ENCODE measurements at places on chromosomes 6 and 20.

DNA sequence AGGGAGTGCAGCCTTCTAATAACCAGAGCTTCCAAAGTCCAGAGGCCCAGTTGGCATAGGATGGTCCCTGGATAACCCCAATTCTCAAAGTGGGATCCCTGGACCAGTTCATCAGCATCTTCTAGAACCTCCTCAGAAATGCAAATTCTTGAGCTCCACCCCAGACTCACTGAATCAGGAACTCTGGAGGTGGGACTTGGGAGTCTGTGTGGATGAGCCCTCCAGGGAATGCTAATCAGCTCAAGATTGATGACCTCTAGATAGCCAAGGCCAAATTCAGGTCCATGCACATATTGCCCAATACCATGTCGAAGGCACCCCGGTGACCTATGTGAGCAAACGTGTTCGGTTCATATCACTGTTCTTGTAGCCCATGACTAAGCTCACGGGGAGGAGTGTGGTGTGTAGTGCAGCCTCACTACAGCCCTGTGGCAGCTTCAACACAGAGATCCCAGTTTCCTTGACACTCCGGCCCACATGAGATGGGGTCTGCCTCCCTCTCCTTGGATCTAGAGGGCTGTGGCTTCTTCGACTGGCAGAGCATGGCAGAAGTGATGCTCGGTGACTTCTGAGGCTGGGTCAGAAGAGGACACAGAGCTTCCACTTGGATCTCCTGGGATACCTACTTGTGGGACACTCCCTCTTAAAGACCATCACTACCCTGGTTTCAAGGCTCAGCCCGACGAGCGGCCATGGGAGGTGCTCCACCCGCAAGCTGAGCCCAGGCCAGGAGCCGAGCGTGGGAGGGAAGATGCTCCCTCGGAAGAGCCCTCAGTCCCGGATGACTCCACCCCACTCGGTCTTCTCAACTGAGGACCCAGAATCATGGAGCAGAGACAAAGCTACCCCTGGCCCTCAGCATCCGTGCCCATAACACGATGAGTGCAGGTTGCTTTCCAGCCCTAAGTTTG, 151.1 kb upstream of the CST7 start:
- no peak for DNase-seq

- DNase-seq, result no peak
These were observed 54.9 kb upstream of the GPR31 start for GRCh38 chr6:167212713-167213005.

DNA sequence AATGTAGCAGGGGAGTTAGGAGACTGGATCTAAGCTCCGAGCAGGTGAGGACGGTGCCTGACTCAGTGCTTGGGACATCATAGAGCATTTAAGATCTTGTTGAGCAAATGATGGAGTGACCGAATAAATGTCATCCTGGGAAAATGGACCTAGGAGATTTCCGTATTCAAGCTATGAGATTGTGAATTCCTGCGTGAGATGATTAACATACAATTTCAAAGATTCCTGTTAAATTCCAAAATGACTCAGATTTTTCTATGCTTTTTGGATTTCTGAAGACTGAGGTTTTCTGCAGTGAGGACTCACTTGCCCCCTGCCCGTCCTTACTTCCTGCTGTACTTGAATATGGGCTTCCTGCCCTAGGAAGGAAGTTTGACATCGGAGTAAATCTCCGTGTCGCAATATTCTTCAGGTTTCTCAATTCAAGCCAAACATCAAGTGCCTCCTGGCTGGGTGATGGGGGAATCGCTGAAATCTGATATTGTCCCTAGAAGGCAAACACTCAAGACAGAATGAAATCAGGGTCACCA, 5.2 kb downstream of the SYTL3 start:
- DNase-seq, result no peak

DNA sequence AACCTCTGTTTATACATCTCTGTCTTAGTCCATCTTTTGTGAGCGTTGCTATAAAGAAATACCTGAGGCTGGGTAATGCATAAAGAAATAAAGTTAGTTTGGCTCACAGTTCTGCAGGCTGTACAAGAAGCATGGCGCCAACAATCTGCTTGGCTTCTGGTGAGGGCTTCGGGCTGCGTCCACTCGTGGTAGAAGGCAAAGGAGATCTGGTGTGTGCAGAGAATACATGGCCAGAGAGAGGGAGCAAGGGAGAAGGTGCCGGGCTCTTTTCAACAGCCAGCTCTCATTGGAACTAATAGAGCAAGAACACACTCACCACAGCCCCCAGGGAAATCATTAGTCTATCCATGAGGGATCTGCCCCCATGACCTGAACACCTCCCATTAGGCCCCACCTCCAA, 100.3 kb upstream of the SRSF6 start:
- no peak for DNase-seq

- no peak for DNase-seq
These were observed 3.8 kb downstream of the HSP90AB1 start for GRCh38 chr6:44250718-44251123.

DNA sequence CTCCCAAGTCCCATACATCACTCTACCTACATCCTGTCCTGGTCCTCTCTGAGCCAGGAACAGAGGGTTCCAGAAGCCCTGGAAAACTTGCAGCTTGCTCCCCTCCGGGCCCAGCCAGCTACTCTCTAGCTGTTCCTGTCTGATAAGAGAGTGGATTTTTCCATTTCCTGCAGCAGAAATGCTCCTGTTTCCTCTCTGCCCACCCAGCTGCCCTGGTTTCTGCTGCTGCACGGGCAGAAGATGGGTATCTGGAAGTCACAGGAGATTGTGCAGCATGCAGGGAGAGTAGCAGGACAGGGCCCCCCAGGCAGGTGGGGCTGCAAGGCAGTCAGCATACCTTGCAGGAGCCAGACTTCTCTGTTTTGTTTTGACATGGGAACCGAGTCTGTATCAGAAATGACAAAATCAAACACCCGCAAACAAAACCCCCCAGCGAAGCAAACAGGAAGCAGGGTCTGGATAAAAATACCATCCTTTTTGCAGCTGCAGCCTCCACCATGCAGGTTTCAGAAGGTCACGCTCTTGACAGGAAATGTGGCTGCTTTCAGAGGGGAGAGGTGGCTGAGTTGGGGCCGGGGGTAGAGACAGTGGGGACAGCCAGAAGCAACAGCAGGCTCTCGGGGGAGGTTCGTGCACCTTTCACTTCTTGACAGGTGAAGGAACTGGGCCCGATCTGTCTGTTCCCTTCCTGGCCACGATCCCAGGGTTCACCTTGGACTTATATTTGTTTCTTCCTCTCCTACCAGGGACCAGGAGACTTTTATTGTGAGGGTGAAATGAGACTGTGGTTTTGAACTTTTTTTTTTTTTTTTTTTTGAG, 50.8 kb upstream of the FAM83D start:
- peak; percentile 29 for DNase-seq

DNA sequence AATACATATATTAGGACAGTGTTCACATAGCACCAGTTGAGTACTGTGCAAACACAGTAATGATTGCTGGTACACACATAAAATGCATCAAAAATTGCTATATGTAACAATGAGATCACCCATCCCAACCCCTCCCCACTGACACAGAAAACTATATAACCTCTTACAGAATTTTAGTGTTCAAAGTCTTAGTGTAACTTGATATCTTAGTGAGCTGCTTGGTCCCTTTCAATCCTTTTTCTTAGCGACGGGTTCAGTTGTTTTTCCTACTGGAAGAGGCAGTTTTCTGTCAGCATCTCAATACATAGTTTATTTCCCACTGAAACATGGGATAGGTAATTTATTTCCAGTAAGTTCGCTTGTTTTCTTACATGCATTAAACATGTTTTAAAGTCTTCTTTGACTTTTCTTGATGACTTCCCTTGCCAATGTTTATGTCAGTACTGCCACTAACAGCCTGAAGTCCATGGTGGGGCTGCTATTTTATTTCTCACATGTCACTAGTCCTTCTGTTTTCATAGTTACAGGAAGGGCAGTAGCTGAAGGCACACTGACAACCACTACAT, 96.4 kb upstream of the FOXC1 start:
- no peak for DNase-seq

- no peak for DNase-seq
These were observed 2.2 kb downstream of the DOP1A start for GRCh38 chr6:83069633-83070032.

DNA sequence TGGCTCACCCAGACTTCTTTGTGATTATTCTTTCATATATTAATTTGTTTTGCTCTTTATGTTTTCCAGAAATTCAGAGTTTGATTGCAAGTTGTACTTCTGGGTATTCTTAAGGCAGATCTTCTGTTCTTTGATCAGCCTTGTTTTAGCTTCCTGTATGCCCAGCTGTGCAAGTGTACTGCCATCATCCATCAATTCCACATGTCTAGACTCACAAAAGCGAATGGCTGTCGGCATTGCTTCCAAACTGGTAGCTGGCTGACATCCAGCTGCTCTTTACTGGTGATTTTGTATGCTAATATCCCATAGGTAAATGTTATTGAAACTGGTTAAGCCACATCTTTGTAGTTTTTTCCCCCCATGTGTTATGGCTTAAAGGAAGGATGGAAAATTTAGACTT, 1084.8 kb upstream of the CITED2 start:
- DNase-seq, result no peak

GRCh38 chr6:47440719-47441118, 36.9 kb upstream of the CD2AP start:
- DNase-seq, result no peak

DNA sequence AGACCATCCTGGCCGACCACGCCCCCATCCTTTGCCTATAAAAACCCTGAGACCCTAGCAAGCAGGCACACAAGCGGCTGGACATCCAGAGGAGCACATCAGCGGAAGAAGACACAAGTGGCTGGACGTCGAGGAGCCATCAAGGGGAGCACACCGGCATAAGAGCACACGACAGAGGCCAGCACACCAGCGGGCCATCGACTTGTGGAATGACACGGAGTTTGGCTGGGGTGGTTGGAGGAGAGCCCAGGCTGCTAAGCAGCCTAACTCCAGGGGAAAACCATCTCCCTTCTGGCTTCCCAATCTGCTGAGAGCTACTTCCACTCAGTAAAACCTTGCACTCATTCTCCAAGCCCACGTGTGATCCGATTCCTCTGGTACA, 44.8 kb upstream of the BCLAF1 start:
- no peak for DNase-seq

GRCh38 chr6:74642101-74642500, 563.8 kb downstream of the COL12A1 start:
- DNase-seq, result no peak

- DNase-seq, result no peak
These were observed 127.4 kb upstream of the FAM83B start for GRCh38 chr6:54719131-54719530.

DNA sequence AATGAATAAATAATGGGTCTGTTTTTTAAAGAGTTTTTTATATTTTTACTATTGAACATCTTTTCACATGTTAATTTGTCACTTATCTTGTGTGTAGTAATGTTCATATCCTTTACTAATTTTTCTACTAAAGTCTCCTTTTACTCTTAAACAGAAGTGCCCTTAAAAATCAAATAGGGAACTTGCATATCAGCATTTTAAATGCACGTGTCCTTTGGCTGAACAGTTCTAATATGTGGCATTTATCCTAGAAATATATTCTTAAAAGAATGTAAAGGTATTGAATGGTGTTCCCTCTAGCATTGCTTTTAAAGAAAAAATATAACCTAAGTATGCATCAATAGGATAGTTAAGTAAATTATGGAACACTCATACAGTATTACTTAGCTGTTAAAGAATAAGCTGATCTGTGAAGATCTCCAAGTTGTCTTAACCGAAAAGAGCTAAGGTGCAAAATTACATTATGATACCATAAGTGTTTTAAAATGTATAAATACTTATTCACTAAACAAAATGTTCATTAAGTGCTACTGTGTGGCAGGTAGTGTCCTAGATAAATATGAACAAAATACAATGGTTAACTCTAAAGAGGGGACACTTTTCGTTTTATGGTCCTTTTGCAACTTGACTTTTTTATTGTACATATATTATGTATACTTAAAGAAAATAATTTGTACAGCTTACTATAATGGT, 631 bp upstream of the PGBD1 start:
- DNase-seq, result no peak

DNA sequence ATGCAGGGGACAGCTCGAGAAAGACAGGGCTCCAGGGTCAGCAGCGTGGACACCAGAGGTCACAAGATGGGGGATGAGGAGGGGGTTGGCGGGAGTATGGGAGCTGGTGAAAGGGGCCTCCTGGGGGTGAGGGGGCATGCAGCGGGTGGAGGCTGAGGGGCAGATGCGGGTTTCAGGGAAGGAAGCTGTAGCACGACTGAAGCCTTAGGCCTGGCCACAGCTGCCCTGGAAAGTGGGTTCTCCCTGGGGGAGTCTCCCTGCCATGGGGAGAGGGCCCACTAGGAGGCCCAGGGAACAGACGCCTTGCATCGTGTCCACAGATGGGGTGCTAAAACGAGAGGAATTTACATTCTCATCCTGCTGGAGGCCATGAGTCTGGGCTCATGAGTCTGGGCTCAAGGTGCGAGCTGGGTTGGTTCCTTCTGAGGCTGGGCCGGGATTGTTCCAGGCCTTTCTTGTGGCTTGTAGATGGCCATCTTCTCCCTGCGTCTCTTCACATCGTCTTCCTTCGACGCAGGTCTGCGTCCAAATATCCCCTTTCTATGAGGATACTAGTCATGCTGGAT, 18.0 kb downstream of the APCDD1L start:
- no peak for DNase-seq

DNA sequence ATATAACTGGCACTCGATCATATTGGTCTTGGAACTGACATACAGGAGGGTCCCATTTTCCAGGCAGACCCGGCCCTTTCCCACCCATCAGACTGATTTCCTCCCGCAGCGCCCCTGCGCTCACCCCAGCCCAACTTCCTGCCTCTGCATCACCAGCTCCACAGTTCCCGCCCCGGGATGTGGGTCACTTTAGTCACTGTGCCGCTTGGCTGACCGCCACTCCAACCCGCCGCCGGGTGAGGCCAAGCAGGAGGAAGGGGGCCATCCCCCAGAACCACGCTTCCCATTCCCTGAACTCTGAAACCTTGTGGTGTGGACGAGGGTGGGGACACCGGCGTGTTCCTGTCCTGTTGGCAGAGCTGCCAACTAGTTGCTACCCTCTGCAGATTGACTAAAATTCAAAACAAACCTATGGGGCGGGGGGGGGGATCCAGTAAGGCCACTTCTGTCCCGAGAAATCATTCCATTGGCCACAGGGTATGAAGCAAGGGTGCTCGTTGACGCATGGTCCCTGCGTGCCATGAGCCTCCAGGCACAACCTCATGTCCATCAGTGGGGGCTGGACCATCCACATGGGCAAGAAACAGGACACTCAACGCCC, 12.3 kb downstream of the TGM2 start:
- no peak for DNase-seq

GRCh38 chr20:19114410-19114809, 98.0 kb upstream of the SLC24A3 start:
- no peak for DNase-seq

Data from stimulated activated CD4-positive, alpha-beta T cell treated with anti-CD3 and anti-CD28 coated beads, Interleukin-4, amount 100 ng/mL, for 1 hour (primary cell).